Liver (tissue), 10 donors: ENCODE measurements at places on chromosomes 4 and X. TPM values are rescaled to one million over a fixed set of nuclear protein-coding genes. Genes with fewer than 3 reads are reported as not detected.

The COL4A5 gene
- 10.3 TPM for total RNA-seq

The SLC7A11 gene
- total RNA-seq = 0.17 TPM

The DOK7 gene
- total RNA-seq = 0.23 TPM

The AMBN gene
- total RNA-seq = not detected

The TEX11 gene
- total RNA-seq = 0.08 TPM

The PDLIM3 gene
- 0.98 TPM for total RNA-seq

The STARD8 gene
- 9.8 TPM for total RNA-seq

The POU4F2 gene
- not detected for total RNA-seq

The NKX3-2 gene
- total RNA-seq = not detected

The SPANXB1 gene
- total RNA-seq = not detected

The RFC1 gene
- 45.2 TPM for total RNA-seq

The ETDB gene
- total RNA-seq = not detected

The HSD17B11 gene
- total RNA-seq = 120 TPM

The ING2 gene
- 8.8 TPM for total RNA-seq

The PPBP gene
- 55.0 TPM for total RNA-seq

The SPATA18 gene
- 0.28 TPM for total RNA-seq
